A549 treated with Mapracorat at 1 μM for 4 hours (cell line): ENCODE measurements at places on chromosomes 4 and X. TPM values are rescaled to one million over a fixed set of nuclear protein-coding genes. Genes with fewer than 3 reads are reported as not detected.

Gene NPY5R
- total RNA-seq: not detected in 5 replicates

Gene ERVMER34-1
- total RNA-seq: 0.41 to 0.60 TPM (median 0.49 TPM) in 5 replicates

Gene ARHGEF6
- 0.05 to 0.27 TPM (median 0.11 TPM) in 5 replicates for total RNA-seq

Gene TMEM154
- total RNA-seq: 0.01 to 0.24 TPM (median 0.14 TPM) in 5 replicates

Gene CD38
- total RNA-seq: 9.6 to 16.6 TPM (median 13.3 TPM) in 5 replicates

Gene HPSE
- 1.1 to 1.6 TPM (median 1.2 TPM) in 5 replicates for total RNA-seq

Gene TADA2B
- total RNA-seq: 11.2 to 16.5 TPM (median 14.9 TPM) in 5 replicates

Gene PFKFB1
- 0.08 to 0.14 TPM (median 0.14 TPM) in 3 of 5 replicates, not detected in the others for total RNA-seq

Gene PPBP
- total RNA-seq: 0.21 TPM in 1 of 5 replicates, not detected in the others

Gene UGT8
- 0.07 to 0.15 TPM (median 0.13 TPM) in 5 replicates for total RNA-seq

Gene DGKK
- not detected in 5 replicates for total RNA-seq

Gene PABPC4L
- 0.05 to 0.09 TPM (median 0.07 TPM) in 4 of 5 replicates, not detected in the other for total RNA-seq

Gene PNMA6A
- 3.7 to 5.5 TPM (median 5.0 TPM) in 5 replicates for total RNA-seq

Gene ELF2
- 9.8 to 13.4 TPM (median 11.0 TPM) in 5 replicates for total RNA-seq

Gene MAGEA4
- total RNA-seq: not detected in 5 replicates

Gene TCEAL1
- total RNA-seq: 37.7 to 50.3 TPM (median 40.2 TPM) in 5 replicates

Gene JAKMIP1
- 0.06 TPM in 1 of 5 replicates, not detected in the others for total RNA-seq

Gene ARHGAP24
- 3.7 to 4.1 TPM (median 3.7 TPM) in 5 replicates for total RNA-seq

Gene KCNE5
- total RNA-seq: 0.08 to 0.24 TPM in 2 of 5 replicates, not detected in the others

Gene CSN1S1
- total RNA-seq: not detected in 5 replicates

Gene MID1
- total RNA-seq: 20.5 to 43.2 TPM (median 33.0 TPM) in 5 replicates

Gene SLC25A4
- total RNA-seq: 10.7 to 14.9 TPM (median 14.4 TPM) in 5 replicates

Gene TMEM271
- total RNA-seq: not detected in 5 replicates

Gene AMTN
- total RNA-seq: not detected in 5 replicates

Gene MAOA
- total RNA-seq: 0.69 to 1.3 TPM (median 0.92 TPM) in 5 replicates

Gene ODAPH
- 0.14 to 0.21 TPM in 2 of 5 replicates, not detected in the others for total RNA-seq

Gene HS6ST2
- total RNA-seq: 0.05 to 0.09 TPM (median 0.06 TPM) in 4 of 5 replicates, not detected in the other

Gene RTL9
- total RNA-seq: 0.09 to 0.13 TPM (median 0.11 TPM) in 5 replicates

Gene ZNF141
- 2.2 to 2.6 TPM (median 2.5 TPM) in 5 replicates for total RNA-seq

Gene CCSER1
- total RNA-seq: not detected in 5 replicates

Gene CFAP47
- not detected in 5 replicates for total RNA-seq

Gene SSX1
- total RNA-seq: not detected in 5 replicates

Gene TLR2
- total RNA-seq: 0.29 to 0.79 TPM (median 0.51 TPM) in 5 replicates

Gene SLC26A1
- 0.14 to 0.60 TPM (median 0.18 TPM) in 5 replicates for total RNA-seq

Gene MAGEB4
- total RNA-seq: not detected in 5 replicates

Gene PPP4R3C
- total RNA-seq: not detected in 5 replicates
